ENCODE measurements at places on chromosomes 2 and 18. TPM values are rescaled to one million over a fixed set of nuclear protein-coding genes. Genes with fewer than 3 reads are reported as not detected.
A peak's percentile ranks its signal among the peaks of the same experiment; 100 is the strongest.

DNA sequence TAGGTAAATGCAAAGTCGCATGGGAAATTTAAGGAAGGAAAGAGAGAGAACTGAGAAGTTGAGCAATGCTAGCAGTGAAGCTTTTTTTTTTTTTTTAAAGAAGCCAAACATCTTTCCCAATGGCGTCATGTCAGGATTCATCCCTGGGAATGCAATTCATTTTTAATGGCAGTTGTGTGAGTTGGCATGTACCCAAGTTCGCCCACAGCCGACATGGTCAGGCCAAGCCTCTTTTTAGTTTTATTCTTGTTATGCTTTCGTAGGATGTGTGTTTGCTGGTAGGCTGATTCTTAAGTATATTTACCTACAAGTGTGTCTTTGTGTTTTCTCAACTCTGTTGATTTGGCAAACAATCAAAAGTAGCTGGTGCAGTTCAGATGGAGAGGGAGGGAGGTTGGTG is 127.6 kb upstream of the ITGA6 start:
- peak; percentile 59 for DNase-seq

DNA sequence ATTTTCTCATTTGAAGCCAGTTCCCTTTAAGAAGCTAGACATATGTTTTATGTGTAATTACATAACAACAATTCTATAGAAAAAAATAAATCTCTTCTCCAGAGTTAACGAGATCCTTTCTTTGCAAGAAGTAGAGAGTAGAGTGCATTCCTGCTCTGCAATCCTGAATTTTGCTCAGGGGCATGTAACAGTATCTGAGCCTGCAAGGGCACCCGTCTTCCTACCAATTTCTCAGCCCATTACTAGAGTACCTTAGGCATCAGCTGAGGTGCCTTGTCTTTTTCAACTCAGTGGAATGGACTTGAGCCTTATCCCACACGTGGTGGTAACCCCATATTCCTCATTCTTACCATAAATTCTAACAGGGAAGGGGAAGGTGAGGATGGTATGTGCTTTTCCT is 205.9 kb downstream of the IKZF2 start:
- DNase-seq = no peak

DNA sequence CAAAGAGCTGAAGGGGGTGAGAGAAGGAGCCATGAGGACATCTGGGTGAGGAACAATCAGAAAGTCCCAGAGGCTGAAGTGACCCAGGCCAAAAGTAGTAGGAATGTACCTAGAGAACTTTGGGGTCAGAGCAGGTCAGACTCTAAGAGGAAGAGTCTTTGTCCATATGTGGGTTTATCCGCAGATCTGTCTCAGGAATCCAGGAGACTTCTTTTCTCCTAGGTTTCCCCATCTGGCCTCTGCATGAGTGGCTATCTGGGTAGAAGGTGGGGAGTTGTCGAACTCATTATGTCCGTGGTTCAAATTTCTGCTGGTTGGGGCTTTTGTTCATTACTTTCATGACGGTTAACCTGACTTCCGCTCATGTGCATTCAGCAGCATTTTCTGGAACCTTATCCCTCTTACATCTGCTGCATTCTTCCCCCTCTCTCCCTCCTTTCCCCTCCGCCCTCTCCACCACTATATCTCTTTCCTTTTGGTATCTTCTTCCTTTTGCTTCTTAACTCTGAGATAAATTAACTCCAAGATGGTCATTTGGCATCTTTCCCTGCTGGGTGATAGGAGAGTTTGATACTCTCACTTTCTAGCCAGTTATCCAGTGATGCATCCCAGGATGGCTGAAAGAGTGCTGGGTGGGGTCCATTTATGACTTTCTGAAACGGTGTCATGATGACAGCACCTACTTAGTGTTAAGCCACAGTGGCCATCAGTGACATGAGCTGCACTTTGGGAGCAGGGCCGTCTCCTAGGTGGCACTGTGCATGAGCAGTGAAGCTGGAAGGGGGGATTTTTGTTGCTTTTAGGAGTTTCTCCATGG is 2.1 kb downstream of the LIPG start:
- DNase-seq = no peak

DNA sequence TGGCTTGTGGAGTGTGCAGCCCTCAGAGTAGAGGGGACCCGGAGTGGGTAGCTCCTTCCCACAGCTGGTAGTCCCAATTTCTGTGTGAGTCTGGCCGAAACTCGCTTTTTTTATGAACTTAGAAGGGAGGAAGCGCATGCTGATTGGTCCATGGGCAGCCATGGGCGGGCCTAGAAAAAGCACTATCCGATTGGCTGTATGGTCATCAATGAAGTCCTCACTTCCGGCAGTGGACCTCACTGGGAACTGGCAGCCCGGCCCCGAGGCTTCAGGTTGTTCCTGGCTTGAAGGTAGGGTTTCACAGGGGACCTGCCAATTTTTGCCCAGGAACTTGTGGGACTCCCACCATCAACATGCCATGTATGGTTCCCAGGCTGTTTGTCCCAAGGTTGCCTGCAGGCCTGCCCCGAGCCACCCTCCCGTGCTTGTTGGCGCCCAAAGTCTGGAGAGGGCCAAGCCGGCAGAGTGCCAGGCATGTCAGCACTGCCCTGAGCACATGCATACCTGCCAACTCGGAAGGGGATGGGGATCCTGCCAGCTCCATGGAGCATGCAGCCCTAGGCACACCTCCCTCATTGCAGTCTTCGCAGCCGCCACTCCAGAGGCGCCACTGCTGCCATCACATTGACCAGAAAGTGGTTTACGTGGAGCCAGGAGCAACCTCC is 98.5 kb downstream of the ATP9B start:
- DNase-seq = peak; percentile 57

DNA sequence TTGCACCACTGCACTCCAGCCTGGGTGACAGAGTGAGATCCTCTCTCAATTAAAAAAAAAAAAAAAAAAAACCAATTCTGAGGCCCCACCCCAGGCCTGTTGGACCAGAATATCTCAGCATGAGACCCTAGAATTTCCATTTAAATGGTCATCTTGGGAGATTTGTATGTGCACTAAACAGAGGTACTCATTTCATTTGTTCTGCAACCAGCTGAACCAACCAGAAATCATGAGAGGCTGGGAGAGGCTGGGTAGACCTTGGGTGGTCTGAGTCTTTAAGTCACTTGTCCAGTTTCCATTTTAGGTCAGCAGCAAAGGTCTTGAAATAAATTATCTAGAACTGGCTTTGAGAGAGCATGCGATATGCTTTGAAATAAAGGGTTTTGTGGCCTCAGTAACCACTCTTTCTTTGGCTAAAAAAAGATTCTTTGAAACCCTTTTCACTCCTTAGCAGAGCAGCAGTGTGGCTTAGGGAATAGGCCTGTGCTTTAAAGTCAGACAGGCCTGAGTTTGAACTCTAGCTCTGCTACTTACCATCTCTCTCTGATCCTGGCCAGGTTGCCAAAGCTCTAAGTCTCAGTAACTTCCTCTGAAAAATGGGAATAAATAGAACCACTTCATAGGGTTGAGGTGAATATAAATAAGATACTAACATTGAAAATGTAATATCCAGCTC is 52.6 kb downstream of the QPCT start:
- DNase-seq = no peak

DNA sequence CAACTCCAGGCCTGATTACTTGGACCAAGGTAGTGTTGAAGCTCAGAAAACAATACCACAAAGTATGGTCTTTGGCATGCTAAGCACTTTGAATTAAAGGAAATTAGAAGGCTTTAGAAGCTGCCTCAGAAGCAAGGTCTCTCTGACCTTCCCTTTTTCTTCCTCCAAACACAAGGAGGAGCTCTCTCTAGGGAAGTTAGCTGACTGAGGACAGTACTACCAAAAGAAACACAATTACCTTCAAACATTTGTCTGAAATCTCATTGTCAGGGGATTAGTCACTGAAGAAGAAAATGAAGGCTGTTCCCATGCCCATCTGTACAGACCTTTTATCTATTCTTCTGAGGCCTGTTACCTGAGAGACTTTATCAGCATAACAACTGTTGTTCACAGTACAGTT is 279.3 kb downstream of the CDH20 start:
- DNase-seq = no peak

DNA sequence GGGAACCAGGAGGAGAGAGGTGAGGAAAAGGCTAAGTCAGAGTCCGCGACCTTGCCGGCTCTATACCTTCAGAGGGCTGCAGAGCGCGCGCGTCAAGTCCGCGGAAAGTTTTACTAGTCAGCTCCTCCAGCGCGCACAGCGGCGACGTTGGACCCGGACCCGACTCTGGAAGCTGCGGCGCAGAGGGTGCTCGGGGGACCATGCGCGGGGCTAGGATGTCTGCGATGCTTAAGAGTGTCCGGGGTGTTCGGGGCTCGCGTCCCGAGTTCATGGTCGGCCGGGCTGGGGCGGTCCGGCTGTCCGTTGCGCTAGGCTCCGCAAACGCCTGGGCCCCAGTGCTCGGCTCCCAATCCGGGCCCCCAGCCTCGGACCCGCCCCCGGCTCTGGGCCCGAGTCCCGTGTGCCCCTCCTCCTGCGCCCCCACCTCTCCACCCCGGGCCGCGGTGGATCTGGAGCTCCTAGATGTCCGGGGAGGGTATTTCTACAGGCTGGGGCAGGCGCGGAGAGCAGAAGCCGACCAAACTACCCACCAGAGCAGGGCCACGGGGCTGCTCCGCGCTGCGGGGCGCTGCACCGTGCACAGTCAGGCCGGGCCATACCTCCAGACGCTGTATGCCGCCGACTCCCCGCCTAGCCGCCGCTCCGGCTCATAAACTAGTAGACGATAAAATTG is at the start of gene LBX2:
Gene LBX2 (minus strand): TSS at position 337 of the 673 bp plus-strand sequence. CDS start 66 bp downstream, at position 271.
- DNase-seq = no peak

DNA sequence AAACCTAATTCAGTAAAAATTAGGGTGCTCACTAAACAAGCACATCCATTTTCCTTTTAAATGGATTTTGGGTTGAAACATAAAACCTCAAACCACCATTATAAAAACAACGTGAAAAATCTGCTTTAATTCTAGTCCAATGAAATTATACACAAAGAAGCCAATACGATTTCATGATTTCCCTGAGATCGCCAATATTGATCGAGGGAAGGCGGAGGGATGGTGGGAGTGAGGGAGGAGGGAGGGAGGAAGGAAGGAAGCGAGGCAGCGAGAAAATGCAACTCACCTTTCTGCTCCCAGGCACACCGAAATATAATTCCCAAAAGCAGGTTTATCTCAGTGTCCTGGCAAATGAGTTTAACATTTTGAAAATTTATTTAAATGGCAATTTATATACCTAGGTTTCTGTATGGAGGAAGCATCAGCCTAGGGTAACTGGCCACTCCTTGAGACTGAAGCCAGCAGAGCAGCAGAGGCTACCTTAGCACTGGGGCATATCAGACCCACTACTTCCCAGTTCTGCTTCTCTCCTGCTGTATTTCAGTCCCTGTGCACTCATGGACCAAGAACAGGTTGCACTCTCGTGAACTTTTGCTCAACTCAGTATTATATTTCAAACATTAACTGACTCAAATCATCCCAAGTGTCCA is 2.3 kb upstream of the ONECUT2 start:
- DNase-seq = no peak

- no peak for DNase-seq
Observed at GRCh38 chr2:43220229-43220751, 6.1 kb downstream of the ZFP36L2 start.

DNA sequence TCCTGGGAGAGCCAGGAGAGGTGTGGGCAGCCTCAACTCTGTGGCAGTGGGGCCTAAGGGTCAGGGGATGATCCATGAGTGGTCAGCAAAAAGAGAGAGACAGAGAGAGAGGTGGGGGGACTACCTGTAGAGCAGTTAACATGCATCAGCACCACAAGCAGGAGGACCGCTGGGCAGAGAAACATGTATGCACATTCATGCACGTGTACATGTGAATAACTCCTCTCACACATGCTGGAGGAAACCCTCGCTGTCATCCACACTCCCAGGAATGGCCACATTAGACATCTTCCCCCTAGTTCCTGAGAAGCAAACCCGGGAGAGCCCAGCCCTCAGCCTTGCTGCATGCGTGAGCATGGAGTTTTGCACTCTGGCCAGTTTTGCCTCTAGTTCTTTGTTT is 166.1 kb downstream of the SMAD7 start:
- DNase-seq = peak; percentile 58

The CCDC85A gene
- total RNA-seq = 5.6 TPM

GRCh38 chr2:126835831-126836230 is 62.9 kb upstream of the TEX51 start:
- no peak for DNase-seq

The ZFAND2B gene
- total RNA-seq = 40.7 TPM

- no peak for DNase-seq
Observed at GRCh38 chr18:67862069-67862468, 345.5 kb upstream of the DSEL start.

The EPB41L3 gene
- 53.0 TPM for total RNA-seq

DNA sequence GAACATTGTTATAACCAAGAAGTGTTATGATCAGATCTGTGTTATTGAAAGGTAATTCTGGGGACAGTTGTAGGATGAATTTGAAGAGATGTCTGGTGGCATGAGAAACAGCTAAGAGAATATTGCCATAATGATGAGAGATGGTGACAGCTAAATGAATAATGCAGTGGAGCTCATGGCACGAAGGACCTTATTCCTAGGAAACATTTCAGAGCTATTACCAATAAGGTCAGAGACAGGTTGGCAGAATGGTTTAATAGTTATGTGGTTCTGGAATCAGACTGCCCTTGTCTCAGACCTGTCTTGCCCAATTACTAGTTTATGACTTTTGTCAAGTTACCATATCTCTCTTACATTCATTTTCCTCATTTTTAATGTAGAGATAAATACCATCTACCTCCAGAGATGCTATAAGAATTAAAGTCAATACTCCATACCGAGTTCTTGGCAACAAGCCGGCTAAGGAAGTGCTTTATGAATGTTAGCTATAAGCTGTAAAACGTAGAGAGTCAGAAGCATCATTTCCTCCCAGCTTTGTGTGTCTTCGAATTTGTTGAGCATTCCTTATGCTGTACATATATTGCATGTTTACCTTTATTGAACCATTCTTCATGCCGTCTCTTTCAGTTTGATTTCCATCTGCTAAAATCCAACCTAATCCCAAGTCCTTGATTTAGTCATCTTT is 73.6 kb upstream of the COL5A2 start:
- no peak for DNase-seq

The KCNJ13 gene
- total RNA-seq = not detected

- no peak for DNase-seq
Observed at GRCh38 chr2:229339618-229340017, 68.5 kb upstream of the PID1 start.

- DNase-seq = peak; percentile 75
Observed at GRCh38 chr2:43110442-43110871, 115.9 kb downstream of the ZFP36L2 start.

The RAPH1 gene
- 74.2 TPM for total RNA-seq

DNA sequence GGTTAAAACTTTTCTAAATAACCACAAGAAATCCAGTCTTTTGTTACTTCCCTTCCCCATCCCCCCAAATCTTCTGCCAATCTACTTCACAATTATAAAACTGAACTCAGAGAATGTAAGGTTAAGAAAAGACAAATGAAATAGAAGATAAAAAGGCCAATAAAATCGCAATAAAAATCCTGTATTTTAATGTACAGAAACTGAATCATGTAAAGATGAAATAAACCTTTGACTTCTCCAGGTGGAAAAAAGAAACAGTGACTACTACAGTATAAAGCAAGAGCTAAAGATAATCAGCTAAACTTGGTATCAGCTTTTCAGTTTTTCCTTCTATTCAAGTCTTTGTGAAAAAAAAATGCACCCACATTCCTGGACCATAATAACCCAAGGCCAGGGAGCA is 1.7 kb downstream of the SYT4 start:
- DNase-seq = no peak

Data from aorta (tissue), 5 donors.